ENCODE measurements at places on chromosomes 6 and 20.

- DNase-seq, result no peak
Observed at GRCh38 chr6:119083007-119083406, 4.5 kb upstream of the FAM184A start.

DNA sequence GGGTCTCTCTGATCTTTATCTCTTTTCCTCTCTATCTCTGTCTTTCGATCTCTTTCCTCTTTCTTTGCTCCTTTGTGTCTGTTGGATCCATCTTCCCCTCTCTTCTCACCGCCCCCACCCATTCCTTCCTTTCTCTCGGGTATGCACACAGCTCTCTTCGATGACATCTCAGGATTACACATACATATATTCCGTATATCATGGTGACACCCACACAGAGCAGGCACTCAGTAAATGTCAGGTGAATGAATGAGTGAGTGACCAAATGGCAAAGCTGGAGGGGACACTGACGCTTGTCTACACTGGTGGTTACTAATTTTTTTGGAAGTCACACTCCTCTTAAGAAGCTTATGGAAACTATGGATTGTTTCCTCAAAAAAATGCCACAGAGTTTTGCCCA is 9.9 kb downstream of the VSTM2L start:
- no peak for DNase-seq

GRCh38 chr20:52869698-52870501 is 102.3 kb upstream of the TSHZ2 start:
- no peak for DNase-seq

DNA sequence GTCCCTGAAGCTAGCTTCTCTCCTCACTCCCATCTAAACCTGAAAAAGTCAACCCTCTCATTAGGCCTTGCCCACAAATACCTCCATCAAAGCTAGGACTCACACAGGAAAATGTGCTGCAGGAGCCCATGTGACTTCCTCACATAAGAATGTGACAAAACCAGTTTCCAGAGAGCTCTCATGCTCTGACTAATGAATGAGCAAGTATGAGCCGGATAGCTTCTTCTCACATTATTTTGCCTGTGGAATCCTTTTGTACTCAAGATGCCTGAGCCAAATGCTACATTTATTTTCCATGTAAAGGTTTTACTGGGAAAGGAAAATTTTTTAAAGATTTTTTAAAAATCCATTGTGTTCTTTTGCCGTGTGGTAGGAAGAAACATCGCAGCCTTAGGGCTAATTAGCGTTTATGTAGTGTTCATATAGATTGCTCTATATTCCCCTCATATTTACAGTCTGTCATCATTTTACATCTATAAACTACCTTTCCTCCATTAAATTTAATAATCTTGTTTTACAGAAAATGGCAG is 68.6 kb upstream of the CCN6 start:
- no peak for DNase-seq

All from activated naive CD4-positive, alpha-beta T cell (primary cell).